ENCODE measurements at places on chromosomes 6 and 20.

DNA sequence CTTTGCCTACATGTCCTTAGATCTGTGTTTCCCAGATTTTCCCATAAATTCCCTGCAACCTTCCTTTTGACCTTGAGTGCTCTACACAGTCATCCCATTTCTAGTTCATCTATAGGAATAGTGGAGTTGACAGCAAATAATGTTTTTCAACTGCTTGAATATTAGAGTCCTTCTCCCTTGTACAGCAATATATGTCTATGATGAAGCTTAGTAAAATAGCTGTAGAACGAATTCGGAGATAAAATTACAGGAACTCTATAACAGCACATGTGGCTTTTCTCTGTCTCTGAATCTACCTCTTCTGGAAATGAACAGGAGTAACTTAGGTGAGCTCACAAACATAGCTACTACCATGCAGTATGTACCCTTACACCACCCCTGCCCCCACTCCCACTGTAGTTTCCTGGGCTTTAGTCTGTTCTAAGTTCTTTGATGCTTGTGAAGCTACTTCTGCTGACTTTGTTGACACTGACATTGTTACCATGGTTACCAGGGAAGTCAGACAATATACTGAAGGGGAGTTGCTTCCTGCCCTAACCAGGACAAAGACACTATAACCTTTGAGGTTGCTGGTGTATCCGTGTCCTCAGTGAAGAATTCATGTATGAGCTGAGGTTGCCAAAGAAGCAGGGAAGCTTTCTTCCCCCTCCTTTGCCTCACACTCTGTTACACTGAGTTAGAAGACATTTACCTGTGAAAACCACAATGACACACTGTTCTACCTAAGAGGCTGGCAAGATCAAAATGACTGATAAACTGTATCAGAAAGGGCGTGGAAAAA is 35.8 kb upstream of the SHLD1 start:
- DNase-seq: no peak

DNA sequence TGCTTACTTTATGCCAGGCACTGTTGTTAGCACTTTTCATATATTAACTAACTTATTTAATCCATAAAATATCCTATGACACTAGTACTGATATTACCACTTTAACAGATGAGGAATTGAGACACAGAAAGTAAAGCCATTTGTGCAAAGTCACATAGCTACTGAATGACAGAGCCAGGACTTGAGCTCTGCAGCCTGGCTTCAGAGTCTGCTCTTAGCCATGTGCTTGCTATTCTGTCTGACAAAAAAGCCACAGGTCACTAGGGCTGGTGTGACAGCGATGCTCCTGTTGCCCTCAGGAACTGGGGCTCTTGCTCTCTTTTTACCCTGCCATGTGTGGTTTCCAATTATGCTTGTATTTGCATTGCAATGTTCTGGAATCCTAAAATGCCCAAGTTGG is 44.7 kb upstream of the RNF8 start:
- no peak for DNase-seq

GRCh38 chr20:37714978-37715672 is 21.3 kb downstream of the CTNNBL1 start:
- no peak for DNase-seq

- no peak for DNase-seq
Observed at GRCh38 chr6:122059918-122060317, 339.5 kb upstream of the HSF2 start.

GRCh38 chr20:60046011-60046413 is 87.8 kb downstream of the CDH26 start:
- DNase-seq: no peak

GRCh38 chr6:91538622-91539021 is 951.8 kb upstream of the MAP3K7 start:
- no peak for DNase-seq

GRCh38 chr6:107787589-107787960 is 36.5 kb downstream of the SCML4 start:
- DNase-seq: no peak

DNA sequence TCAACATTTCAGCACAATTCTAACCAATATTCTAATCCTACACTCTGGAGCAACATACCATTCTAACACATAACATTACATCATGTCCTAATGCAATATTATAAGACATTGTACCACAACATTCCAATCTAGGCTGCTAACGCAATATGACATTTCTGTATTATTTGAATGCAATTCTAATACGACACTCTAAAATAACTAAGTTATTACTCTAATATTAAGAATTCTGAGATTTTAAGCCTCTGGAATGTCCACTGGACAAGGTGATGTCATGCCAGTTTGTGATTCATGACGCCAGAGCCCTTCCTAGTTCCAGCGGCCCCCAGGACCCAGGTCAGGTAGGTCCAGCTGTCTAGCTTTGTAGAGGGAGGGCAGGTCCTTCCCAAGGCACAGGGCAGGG is 69.7 kb upstream of the SIRPA start:
- no peak for DNase-seq
